Aortic smooth muscle cell (primary cell): ENCODE measurements at places on chromosomes 13 and 19. TPM values are rescaled to one million over a fixed set of nuclear protein-coding genes. Genes with fewer than 3 reads are reported as not detected.

The RNF17 gene
- total RNA-seq = not detected in 2 replicates

The CCDC159 gene
- 15.0 and 15.3 TPM in 2 replicates for total RNA-seq

The C19orf33 gene
- total RNA-seq = not detected in 2 replicates

The TUBA3C gene
- total RNA-seq = not detected in 2 replicates

The ZFP82 gene
- total RNA-seq = 5.1 and 5.7 TPM in 2 replicates

The KIR2DL1 gene
- total RNA-seq = not detected in 2 replicates

The CDX2 gene
- total RNA-seq = not detected in 2 replicates

The RLN3 gene
- total RNA-seq = not detected in 2 replicates

The PROZ gene
- total RNA-seq = not detected in 2 replicates

The CASP14 gene
- not detected in 2 replicates for total RNA-seq
